ENCODE measurements at places on chromosomes 2 and 18.

GRCh38 chr2:2827761-2828221 is 496.7 kb upstream of the MYT1L start:
- DNase-seq = no peak

- no peak for DNase-seq
Measured at GRCh38 chr2:101998896-101999789, 7.4 kb downstream of the IL1R2 start.

DNA sequence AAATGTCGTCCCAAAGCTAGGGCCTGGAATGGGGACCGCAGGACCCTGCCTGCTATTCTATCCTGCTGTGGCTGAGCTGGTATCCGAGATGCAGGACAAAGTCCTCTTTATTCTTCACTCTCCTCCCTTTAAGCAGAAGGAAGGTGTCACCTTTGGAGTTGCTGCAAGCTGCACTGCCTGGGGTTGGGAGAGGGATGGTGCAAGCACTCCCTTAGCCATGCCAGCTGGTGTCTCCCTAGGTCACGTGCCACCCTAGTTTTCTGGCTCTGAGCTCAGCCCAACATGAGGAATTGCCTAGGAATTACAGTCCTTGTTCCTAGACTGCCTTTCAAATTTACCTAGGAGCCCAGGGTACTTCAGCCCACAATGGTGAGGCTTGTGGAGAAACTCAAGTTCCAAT is 21.4 kb upstream of the FAM228A start:
- DNase-seq = no peak

DNA sequence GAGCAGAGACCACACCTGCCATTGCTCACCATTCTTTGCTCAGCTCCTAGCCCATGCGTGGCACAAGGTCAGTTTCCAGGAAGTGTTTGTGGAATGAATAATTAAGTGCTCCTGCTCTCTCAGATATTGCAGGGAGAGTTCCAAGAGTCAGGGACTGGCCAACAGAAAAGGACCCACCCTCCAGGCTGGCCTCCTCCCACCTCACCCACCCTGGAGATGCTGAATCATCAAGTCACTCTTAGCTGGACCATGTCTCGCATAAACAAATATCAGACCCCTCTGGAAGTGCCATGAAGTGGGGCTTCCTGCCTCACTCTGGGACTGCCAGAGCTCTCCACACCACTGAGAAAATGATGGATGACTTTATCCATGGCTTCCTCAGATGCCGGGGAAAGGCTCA is 256.0 kb downstream of the TNS1 start:
- DNase-seq = no peak

DNA sequence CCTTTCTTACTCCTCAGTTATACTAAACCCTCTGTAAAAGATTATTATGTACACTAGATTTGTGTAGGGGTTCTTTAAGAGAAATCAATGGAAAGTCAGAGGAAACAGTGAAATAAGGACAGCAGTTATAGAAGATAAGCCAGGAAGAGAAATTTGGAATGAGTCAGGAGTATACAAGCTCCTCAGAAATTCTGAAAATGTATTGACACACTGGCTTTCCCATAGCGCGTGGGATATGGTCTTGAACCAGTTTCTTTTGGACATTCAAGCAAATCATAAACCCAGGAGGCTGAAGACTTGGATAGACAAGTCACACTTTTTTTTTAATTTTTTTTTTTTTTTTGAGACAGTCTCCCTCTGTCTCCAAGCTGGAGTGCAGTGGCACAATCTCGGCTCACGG is 316.1 kb upstream of the MMADHC start:
- DNase-seq = no peak

DNA sequence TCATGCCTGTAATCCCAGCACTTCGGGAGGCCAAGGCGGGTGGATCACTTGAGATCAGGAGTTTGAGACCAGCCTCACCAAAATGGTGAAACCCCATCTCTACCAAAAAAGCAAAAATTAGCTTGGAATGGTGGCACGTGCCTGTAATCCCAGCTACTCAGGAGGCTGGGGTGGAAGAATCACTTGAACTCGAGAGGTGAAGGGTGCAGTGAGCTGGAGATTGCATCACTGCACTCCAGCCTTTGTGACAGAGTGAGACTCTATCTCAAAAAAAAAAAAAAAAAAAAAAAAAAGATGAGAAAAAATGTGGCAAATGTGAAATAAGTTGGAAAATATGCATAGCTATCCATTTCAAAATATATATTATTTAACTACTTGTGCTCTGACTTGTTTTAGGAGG is 65.0 kb downstream of the KCNS3 start:
- DNase-seq = no peak

GRCh38 chr18:79543861-79544385 is 135.7 kb upstream of the CTDP1 start:
- DNase-seq = no peak

- DNase-seq = no peak
Measured at GRCh38 chr18:62572456-62572855, 49.6 kb downstream of the ZCCHC2 start.

- DNase-seq = no peak
Measured at GRCh38 chr2:63740943-63741342, 100.8 kb upstream of the UGP2 start.

GRCh38 chr2:46392561-46393346 is 86.6 kb upstream of the TMEM247 start:
- DNase-seq = no peak

DNA sequence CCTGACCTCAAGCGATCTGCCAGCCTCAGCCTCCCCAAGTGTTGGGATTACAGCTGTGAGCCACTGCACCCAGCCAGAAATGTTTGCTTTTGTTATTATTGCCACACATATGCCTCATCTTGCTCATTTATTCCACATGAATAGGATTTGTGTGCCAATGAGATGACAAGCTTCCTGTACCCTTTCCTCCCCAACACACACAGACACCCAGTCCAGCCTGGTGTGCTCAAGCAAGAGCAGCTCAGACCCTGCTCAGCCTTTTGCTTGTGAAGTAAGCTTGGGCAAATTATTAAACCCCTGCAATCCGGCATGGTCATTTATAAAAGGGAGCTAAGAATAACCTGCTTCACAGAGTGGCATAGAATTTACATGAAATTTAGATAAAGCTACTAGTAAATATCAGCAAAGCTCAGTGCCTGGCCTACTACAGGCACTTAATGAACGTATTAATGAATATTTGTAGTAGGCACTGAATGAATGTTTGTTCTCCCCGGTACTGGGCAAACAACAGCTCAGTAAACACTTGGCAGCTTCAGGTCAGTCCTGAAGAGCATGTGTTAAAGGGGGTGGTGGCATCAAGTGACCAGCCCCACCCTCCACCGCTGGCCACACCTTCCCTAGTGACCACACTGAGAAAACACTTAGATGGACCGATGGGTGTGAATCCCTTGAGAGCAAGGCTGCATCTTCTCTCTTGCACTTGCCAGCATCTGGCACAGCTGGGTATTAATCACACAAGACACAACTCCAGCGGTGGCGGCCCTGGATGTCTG is 280.2 kb downstream of the SRBD1 start:
- no peak for DNase-seq

DNA sequence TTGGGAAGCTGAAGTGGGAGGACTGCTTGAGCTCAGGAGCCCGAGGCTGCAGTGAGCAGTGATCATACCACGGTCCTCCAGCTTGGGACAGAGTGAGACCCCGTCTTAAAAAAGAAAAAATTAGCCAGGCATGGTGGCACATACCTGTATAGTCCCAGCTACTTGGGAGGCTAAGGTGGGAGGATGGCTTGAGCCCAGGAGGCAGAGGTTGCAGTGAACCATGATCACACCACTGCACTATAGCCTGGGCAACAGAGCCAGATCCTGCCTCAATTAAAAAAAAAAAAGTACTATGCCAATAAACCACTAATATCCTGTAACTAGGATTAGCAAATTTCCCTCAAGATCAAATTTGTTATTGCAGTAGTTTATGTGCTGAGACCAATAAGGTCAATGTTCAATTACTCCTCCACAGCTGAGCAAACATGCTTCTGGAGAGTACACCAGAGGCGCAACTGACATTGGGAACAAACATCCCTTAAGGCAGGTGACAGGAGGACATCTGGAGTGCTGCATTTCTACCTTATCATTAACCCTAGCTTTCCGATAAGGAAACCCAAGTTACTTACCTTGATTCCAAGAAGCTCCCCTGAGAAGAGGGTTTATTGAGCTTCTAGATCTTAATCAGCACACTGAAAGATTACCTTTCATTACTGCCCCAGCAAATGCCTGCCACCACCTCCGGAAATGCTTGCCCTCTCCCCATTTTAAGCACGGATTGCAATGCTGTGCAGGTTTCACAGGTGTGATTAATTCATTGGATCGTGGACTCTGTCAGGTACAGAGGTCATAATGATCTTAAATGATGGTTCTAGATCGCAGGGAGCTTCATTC is 26.2 kb downstream of the MGAT4A start:
- no peak for DNase-seq

GRCh38 chr18:78477840-78478239 is 501.8 kb upstream of the SALL3 start:
- DNase-seq = no peak

- no peak for DNase-seq
Measured at GRCh38 chr2:51619961-51620360, 588.0 kb upstream of the NRXN1 start.

GRCh38 chr18:47574966-47575365 is 323.5 kb upstream of the SKOR2 start:
- no peak for DNase-seq

DNA sequence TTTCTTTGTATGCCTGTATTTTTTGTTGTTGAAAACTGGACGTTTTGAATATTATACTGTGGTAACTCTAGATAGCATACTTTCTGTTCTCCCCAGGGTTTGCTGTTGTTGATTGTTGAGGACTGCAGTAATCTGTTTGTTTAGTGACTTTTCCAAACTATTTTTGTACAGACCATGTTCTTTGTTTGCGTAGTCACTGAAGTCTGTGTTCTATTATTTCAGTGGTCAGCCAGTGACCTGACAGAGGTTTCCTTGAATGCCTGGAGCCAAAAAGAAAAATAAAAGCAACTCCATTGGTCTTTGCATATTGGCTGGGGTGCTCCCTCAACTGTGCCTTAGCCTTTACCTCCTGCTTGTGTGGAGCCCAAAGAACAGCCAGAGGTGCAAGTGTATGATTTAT is 42.7 kb upstream of the PHLPP1 start:
- no peak for DNase-seq

DNA sequence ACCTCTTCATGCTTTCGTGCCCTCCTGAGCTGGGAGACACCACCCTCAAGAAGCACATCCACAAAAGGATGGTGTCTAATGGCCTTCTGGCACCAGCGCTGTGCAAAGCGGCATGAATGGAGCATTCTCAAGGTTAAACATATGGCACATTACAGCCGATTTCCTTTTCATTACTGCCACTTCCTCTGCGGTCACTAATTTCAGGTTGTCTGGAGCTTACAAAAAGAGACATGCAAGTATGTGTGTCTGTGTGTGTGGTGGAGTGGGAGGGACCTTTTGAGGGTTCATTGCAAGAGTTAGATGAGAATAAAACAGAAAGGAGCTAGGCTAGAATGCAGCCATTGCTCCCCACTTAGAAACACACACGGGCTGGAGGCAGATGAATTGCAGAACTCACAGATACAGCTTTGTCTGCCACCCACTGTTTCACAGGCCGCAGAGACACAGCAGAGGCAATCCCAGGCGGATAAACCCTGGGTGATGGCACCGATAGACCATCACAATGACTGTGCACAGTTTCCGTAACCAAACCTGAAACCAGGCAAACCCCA is 76.0 kb downstream of the TGIF1 start:
- peak; percentile 93 for DNase-seq

DNA sequence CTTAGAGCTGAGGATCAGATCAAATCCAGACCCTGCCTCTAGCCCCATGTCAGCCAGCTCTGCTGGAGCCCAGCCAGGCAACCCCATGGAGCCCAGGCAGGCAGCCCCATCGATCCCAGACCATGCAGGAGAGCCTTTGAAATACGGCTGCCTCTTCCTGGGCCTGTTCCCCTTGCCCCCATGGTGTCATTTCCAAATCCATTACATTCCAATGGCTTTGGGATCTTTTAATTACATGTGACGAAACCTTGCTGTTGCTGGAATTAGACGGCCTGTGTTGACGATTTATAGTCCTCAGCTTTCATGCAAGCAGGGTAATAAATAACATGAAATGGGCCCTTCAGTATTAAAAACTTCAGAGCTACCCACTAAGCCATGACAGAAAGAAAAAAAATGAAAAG is 75.8 kb upstream of the SLC14A2 start:
- DNase-seq = no peak

DNA sequence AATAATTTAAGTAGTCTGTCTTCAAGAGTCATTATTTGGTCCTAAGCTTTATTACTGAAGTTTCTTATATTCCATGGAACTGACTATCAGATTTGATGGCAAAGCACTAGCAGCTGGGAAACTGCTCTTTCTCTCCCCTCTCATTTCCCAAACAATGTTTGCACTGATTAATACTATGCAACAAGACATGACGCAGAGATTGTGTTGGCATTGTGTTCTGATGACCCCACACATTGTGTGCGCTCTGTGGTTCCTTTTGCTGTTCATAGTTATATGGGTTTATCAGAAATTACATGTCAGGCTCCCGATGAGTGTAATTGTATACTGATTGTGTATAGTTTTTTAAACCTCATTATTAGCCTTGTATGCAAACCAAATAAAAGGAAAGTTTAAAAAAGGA is 331.6 kb upstream of the FANCL start:
- DNase-seq = no peak

DNA sequence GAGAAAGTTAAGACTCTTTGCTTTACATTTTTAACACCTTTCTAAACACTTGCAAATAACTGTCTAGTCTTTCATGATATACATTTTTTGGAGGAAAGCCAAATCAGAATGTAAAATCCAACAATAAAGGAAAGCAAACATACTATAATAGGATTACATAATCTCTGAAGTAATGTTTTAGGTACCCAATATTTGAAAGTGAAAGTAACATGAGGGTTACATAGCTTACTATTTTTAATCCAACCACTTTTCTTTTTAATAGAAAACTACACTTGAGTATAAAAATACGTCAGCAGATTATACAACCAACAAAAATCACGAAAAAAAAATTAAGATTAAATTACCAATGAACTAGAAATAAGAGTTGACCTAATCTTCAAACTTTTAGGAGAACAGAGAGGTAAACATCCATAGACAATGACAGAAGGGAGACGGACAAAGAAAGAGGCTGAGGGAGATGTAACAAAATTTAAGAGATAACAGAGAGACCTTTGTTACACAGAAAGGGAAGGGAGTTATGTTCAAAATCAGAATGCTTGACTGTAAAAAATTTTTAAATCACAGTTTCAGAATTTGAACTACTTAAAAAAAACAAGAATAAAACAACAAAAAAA is 150.0 kb downstream of the IKZF2 start:
- no peak for DNase-seq

DNA sequence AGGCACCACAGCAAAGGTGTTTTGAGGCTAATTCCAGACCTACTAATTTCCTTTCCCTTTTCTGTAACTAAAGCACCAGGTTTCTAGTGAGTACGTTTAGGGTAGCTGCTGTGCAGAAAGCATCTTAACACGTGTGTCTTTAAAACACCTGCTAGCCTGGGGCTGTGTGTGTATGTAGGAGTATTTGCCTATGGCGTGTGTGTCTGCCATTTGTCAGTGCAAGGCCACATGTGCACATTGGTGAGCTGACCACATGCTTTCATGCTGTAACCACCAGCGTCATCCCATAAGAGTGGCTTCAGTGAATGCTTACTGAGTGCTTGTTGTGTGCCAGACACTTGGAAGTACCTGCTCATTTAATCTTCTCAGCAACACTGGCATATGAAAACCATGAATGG is 241.6 kb downstream of the SEPTIN10 start:
- no peak for DNase-seq
